ENCODE measurements at places on chromosomes 2 and 18.

- DNase-seq, result no peak
Measured at GRCh38 chr2:160703648-160704585, 210.3 kb upstream of the RBMS1 start.

DNA sequence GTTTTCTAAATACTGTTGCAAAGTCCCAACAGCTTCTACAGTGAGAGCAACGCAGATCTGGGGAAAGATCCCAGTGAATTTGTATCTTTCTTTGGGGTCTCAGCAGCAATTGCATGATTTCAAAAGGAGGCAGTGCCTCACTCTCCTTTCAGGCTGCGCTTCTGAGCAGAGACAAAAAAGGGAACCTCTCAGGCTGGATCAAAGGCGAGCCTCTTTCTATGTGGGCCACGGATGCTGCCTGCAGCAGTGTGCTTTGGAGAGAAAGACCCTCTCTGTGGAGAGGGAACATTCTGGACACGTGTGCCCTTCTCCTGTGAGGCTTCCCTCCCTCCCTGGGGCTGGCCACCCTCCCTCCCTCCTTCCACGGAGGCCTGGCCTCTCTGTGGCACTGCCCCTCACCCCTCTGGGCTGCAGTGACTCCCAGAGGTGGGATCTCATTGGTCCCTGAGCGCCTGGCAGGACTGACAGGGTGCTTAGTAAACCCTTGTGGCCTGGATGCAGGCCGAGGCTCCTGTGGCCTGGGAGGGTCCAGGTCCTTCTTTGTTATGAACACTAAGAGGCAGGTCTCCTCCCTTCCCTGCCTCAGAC is 21.6 kb upstream of the PDIA6 start:
- no peak for DNase-seq

GRCh38 chr2:101286684-101287083 is 21.8 kb downstream of the RNF149 start:
- DNase-seq, result no peak

GRCh38 chr2:172350839-172351479 is 76.4 kb upstream of the ITGA6 start:
- no peak for DNase-seq

GRCh38 chr2:12702168-12703121 is 14.3 kb upstream of the TRIB2 start:
- peak; percentile 37 for DNase-seq

DNA sequence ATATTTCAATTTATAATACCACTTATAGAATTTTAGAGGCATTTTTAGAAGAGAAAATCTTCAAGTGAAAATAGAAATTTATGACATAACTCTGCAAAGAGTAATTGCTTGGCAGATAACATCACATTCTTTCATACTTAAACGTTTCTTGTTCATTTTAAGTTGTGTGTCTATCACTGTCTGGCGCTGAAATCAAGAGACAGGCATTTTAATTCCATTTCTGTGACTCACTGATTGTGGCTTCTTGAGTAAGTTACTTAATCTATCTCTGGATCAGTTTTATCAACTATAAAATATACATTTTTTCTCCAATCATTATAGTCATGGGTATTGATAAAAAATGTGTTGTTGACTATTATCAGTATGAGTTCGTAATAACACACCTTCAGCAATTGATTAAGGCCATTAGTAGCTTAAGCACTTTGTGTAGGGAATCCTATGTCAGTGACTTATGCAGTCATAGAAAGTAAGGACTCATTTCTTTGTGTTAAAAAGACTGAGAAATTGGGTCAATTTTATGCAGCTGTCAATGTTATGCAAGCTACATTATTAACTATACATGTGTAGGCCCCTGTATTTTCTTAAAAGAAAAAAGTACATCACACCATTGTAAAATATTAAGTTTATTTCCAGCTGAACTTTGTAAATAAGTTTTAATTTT is 497.3 kb downstream of the CCDC85A start:
- no peak for DNase-seq

- DNase-seq, result no peak
Measured at GRCh38 chr2:100262046-100262445, 60.3 kb downstream of the LONRF2 start.

- peak; percentile 59 for DNase-seq
Measured at GRCh38 chr2:213251618-213252017, 32.6 kb upstream of the SPAG16 start.

GRCh38 chr2:138516030-138516704 is 14.6 kb downstream of the SPOPL start:
- DNase-seq, result no peak

DNA sequence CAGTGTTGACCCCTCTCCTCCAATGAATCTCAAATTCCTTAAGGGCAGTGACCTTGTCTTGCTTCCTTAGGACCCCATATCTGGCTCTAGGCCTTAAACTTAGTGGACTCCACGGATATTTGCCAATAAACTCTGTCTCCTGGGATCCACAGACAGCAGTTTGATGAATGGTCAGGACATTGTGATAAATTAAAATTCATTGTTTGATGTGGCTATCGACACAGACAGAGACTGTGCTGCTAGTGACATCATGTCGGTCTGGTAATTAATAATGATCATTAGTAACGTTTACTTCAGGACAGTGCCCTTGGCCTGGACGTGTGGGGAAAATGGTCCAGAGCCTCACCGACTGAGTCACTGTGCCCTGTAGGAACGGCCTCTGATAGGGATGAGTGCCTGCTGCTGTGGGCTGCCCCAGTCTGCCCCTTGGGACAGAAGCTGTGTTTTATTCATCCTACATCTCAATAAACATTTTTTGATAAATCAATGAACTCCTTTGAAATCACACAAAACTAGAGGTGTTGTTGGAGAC is 5.2 kb upstream of the SLC35F6 start:
- no peak for DNase-seq

GRCh38 chr2:238854246-238854645 is 6.4 kb downstream of the TWIST2 start:
- DNase-seq, result no peak

DNA sequence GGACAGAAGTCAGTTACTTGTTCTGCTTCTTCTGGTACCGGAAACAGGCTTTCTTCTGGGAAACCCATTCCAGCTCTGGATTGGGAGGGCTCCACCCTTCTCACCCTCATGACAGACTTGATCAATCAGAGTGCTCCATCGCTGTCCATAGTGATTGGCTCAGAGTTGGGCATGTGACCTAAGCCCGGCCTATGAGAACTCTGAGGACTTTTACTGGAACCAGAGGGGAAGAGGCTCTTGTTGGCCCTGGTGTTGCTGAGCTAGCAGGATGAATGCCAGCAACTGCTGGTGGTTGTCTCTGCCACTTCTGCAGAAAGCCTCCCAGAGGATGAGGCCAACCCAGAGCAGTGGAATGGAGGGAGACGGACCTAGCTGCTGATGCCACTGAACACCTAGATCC is 33.3 kb downstream of the TMEM37 start:
- no peak for DNase-seq

- no peak for DNase-seq
Measured at GRCh38 chr18:50869150-50869549, 9.8 kb upstream of the ME2 start.

GRCh38 chr18:56003009-56003719 is 415.2 kb upstream of the TCF4 start:
- DNase-seq, result no peak

DNA sequence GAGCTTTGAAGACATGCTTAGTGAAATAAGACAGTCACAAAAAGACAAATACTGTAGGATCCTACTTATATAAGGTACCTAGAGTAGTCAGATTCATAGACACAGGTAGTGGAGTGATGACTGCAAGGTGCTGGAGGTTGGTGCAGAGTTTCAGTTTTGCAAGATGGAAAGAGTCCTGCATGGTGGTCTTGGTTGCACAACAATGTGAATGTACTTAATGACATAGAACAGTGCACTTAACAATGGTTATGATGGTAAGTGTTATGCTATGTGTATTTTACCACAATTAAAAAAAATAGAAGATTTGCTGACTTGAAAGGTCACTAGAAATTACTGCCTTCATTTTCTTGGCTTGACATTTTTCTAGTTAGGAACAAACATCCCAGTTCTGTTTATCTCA is 9.5 kb downstream of the CERS6 start:
- DNase-seq, result no peak

- DNase-seq, result peak; percentile 53
Measured at GRCh38 chr2:55616551-55617174, 759 bp downstream of the PPP4R3B start.

DNA sequence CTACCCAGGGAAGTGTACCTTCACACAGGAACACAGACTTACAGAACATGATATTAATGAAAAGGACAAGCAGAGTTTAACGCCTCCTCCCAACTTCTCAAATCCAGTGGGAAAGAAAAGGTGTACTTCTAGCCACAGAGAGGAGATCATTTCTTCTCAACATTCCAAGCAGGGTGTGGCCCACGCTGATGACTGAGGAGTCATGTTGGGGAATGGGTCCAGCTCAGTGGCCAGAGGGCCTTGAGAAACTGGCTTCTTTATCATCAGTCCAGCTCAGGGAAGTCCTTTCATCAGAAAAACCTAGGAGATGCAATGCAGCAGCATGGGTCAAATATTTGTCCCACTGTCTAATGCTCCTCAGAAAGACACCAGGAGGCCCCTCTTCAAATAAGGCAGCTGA is 63.0 kb downstream of the RBM43 start:
- no peak for DNase-seq

DNA sequence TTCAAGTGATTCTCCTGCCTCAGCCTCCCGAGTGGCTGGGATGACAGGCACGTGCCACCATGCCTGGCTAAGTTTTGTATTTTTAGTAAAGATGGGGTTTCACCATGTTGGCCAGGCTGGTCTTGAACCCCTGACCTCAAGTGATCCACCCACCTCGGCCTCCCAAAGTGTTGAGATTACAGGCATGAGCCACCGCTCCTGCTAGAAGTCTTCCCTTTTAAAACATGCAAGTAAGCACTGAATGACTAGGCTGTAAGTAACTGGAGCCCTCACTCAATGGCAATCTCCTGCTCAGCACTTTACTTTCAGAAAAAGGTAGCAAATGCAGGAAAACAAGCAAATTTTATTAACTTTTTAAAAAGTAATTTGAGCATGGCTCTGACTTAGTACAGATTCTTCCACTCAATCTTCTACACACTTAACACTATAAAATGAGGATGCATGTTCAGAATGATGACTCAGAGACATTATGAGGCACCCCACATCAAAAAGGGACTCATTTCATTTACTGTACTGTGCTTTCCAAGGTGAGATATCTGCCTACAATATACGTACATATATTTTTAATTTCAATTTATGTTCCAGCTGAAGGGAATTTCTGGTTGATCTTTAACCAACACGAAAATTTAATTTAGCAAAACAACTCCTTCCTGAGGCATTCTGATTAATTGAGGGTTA is 6.6 kb upstream of the NCK2 start:
- DNase-seq, result no peak

GRCh38 chr18:66564236-66564635 is 39.7 kb downstream of the CDH19 start:
- no peak for DNase-seq

DNA sequence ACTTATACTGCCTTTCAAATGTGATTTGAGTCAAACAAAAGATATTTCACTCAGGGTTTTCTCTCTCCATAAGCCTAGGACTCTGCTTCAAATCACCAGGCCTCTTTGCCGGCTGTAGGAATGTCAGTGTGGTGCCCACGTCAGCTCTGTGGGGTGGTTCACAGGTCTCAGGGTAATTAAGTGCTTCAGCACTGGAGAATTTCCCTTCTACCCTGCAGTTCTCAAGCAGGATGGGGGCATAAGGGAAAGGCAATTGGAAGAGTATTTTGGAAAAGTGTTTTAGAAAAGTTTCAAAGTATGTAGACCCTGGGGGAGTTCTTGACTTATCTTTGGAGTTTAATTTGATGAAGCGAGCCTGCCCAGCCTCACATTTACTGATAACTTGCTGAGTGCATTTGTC is 9.6 kb downstream of the CNGA3 start:
- no peak for DNase-seq

- DNase-seq, result no peak
Measured at GRCh38 chr2:120287183-120288015, 34.7 kb downstream of the RALB start.

- DNase-seq, result no peak
Measured at GRCh38 chr2:2199841-2200240, 131.2 kb downstream of the MYT1L start.

DNA sequence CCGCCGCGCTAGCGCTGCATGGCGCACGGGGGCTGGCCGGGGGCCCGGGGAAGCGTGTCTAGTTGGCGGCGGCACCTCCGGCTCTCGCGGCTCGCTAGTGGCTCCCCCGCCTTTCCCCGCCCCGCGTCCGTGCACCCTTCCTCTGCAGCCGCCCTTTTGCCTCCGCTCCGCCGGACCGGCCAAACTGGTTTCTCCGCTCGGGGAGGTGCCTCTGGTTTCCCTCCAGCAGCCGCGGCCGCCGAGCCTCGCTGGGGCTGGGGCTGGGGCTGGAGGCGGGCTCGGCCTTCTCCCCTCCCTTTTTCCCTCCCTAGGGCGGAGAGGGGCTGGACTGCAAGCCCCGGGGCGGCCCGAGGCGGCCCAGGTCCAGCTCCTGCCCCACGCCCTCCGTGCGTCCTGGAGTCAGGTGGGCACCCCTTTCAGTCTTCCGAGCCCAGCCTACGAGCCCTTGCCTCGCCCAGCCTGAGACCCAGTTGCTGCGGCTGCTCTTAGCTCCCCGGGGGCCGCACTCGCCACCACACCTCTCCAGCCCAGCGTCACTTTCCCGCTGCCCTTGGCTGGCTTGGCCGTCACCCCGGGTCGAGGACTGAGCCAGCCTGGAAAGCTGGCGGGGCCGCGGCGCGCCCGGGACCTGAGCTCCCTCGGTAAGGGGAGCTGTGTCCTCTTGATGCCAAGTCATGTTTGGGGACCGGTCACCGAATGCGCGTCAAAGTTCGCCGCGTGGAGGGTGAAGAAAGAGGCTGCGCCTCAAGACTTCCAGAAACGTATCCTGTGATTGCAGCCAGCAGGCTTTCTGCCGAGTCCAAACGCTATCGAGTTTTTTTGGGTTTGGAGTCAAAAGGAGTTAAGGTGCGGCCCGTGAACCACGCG is at the start of gene ATP8B1:
Gene ATP8B1 (minus strand): TSS at position 213 of the 867 bp plus-strand sequence. CDS start 71,508 bp downstream, outside the sequence.
- DNase-seq, result peak; percentile 57

- DNase-seq, result no peak
Measured at GRCh38 chr18:8627107-8627472, 17.9 kb downstream of the RAB12 start.

DNA sequence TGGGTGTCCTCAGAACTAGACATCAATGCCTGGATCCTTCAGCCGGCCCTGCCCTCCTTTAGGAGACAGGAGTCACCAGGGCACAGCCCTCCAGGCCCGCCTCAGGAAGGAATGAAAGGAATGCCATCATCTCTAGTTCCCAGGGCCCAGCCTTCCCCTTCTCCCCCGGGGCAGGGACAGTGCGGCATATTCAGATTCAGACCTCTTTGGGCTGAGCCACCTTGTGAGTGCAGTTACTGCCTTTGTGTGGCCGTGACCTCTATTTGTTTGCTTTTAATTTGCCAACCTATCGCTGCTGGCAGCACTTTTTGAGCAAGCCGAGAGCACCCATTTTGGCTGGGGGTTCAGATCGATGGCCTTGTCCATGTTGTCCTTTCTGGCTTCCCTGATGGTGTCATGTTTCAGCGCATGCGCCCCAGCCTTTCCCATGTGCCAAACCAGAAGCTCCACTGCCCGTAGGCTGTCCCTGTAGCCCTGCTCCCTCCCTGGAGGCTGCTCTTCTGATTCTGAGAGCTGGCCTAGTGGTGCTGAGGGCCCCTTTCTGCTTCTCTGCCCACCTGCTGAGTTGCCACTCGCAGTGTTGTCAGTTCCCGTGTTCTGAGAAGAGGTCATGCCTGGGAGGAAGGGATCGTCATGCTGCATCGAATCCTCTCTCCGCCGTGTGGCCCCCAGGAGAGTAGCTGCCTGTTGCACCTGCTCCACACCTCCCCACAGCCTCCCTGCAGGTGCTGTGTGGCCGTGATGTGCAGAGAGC is 10.9 kb downstream of the ANKRD23 start:
- peak; percentile 84 for DNase-seq

Data from SHP77 (cell line).